Femur (tissue), 1 donor: ENCODE measurements at places on chromosomes 5 and 9.

DNA sequence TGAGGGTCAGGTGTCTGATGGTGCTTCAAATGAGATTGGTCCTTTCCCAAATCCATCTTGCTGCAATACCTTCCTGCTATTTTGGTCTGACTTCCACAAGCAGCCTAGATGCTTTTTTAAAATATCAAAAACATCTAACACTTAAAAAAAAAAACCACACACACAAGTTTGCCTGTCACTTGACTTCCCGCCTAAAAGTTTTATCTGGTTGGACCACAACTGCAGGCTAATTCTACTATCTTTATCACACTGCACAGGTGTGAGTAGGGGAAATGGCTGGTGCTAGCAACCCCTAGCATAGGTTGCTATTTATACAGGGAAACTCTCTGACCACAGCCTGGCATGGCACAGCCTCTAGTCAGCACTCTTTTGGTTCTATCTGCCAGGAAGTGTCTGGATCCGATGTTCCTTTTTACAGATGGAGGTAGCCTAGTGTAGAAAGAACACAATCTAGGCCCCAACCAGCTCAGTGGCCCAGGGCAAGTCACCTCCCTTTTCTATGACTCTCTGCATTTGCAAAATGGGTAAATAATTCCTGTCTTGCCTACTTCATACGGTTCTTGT lies at the start of gene HEMGN:
Gene HEMGN, minus strand, starts transcription at position 92 of the 564 bp plus-strand sequence. Its CDS starts 36 bp downstream, at position 56.
- no peak for DNase-seq

GRCh38 chr9:71984831-71985281 lies 73.4 kb downstream of the C9orf85 start:
- no peak for DNase-seq

DNA sequence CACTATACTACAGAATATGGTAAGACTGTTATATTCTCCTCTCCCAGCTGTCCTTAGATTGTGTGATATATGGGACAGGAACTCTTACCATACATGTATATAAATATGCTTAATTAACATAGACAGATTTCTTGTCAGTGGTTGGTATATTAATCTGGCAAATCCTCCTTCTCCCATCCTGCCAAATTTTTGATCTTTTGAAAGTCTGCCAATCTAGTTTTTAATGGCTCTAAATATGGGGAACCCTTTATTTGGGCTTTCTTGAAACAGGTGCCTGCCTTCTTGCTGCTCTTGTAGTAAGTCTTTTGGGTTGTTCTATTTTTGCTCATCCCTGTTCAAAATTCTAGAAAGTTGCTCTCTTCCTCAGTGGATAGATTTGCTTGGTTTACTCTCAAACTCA lies 63.5 kb downstream of the SPATA31D1 start:
- no peak for DNase-seq

GRCh38 chr5:132270706-132271105 lies 13.2 kb downstream of the PDLIM4 start:
- peak; percentile 59 for DNase-seq

DNA sequence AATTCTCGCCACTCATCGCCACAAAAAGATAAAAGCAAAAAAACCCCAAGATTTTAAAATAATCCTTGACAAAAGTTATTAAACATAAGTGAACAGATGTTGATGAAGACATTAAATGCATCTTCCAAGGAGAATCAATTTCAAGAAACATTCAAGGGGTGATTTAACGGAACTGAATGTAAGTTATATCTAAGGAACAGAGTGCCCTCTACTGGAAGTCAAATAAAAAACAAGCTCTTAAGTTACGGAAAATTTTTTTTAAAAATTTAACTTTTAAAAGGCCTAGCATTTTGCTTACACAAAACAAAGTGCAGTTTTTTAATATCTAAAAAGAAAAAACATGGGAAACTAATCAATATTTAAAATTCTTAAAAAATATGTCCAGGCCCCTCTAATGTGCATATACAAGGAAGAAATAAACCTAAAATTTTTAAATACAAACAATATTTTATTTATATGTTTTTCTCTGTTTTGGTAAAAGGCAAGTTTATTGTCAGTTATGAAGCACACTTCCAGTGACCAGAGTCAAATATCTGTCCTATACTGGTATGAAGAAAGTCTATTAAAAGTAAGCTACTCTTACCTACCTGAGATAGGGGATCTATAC lies 28.0 kb downstream of the TEX10 start:
- DNase-seq = no peak

DNA sequence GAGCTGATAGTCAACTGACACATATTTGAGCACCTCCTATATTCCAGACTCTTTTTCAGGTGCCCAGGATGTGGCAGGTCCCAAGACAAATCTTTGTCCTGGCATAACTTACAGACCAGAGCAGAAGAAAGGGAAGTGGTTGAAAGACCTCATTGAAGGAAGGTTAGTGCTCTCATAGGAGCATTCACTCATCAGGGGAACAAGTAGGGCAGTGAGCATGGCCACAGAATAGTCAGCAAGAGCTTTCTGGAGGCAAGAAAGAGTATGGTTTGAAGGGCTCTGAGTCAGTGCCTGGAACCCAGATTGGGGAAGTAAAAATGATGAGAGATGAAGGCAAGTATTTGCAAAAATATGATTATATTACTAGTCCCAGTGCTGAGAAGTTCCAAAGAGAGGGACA lies 25.0 kb upstream of the ERMP1 start:
- no peak for DNase-seq

- DNase-seq = no peak
These were observed 230.3 kb upstream of the MVB12B start for GRCh38 chr9:126096340-126096739.

GRCh38 chr5:126267438-126267837 lies 155.8 kb upstream of the GRAMD2B start:
- no peak for DNase-seq

DNA sequence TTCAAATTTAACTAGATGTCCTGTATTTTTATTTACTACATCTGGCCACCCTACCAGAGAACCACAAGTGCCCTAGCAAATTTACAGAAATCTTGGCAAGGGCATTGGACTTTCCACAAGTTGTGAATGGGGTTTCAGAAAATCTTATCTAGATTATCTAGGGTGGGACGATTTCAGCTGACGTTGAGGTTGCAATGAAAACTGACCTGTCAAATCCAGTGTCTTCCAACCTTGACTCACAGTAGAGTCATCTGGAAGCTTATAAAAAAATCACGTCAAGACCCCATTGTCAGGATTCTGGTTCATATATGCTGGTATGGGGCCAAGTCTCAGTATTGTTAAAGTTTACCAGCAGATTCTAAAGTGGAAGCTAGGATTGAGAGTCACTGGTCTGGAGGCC lies 109.6 kb upstream of the ACTBL2 start:
- DNase-seq = no peak

DNA sequence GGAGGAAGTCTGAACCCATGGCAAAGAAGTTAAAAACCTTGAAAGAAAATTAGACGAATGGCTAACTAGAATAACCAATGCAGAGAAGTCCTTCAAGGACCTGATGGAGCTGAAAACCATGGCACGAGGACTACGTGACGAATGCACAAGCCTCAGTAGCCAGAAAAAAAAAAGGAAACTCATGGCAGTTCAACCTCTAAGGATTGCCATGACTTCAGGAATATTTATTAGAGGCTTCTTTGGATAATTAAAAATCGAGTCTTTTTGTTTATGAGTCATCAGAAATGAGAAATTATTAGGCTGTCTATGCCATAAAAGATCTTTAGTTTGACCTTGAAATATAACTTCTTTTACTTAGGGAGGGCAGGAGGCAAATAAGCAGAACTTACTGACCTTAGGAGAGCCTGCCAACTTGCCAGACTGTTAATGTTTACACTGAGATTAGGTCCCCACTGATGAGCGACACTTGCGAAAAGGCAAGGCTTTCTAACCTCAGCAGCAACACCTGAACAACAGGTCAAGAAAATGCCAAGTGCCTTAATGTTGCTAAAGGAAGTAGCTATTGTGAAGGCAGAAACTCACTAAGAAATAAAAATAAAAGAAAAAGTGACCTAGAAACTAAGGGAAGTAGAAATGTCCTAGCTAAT lies 55.2 kb upstream of the TUSC1 start:
- DNase-seq = no peak

- no peak for DNase-seq
These were observed 68.2 kb downstream of the HMHB1 start for GRCh38 chr5:143880178-143880577.

- DNase-seq = peak; percentile 48
These were observed 59.4 kb upstream of the GNA14 start for GRCh38 chr9:77707383-77708063.

DNA sequence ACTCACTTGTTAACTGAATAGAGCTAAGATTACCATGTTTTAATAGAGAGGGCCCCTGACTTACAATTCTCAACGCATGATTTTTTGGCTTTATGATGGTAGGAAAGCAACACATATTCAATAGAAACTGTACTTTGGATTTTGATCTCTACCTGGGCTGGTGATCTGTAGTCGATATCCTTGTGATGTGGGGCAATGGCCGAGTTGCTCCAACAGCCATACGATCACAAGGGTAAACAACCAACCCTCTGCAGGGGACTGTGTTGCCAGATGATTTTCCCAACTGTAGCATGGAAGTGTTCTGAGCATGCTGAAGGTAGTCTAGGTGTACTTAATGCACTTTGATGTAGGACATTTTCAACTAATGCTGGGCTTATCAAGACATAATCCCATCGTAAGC lies 36.5 kb downstream of the NSUN2 start:
- no peak for DNase-seq

GRCh38 chr9:110049699-110050450 lies 158.1 kb downstream of the C9orf152 start:
- peak; percentile 47 for DNase-seq

DNA sequence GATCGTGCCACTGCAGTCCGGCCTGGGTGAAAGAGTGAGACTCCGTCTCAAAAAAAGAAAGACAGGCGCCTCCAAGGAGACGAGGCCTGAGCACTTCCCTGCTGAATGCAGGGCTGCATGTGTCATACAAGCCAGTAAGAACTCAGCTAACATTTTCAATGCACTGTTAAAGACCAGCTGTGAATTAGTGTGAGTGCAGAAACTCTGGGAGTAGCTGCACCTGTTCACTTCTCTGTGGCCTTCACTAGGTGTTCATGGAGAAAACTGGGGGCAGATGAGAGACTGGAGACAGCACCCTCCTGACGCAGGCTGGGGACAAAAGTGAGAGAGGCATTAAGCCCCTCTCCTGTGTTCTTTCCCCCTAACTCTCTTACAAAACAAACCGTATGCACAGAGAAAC lies 41.8 kb downstream of the FBXO10 start:
- no peak for DNase-seq

DNA sequence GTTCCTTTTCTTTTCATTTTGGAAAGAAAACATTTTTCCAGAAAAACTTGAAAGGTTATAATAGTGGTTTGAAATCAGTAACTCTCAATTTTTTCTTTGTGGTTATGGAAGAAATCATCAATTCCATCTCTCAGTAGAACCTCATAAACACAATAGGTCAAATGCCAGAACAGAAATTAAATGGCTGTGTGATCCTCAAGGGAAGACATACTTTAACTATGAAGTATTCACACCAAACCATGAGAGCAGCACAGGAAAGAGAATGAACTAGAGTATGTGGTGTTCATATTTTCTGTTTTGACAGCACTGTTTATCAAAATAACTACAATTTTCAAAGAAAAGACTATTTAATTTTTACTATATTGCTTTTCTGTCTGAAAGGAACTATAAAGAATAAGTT lies 29.7 kb upstream of the EFNA5 start:
- no peak for DNase-seq

DNA sequence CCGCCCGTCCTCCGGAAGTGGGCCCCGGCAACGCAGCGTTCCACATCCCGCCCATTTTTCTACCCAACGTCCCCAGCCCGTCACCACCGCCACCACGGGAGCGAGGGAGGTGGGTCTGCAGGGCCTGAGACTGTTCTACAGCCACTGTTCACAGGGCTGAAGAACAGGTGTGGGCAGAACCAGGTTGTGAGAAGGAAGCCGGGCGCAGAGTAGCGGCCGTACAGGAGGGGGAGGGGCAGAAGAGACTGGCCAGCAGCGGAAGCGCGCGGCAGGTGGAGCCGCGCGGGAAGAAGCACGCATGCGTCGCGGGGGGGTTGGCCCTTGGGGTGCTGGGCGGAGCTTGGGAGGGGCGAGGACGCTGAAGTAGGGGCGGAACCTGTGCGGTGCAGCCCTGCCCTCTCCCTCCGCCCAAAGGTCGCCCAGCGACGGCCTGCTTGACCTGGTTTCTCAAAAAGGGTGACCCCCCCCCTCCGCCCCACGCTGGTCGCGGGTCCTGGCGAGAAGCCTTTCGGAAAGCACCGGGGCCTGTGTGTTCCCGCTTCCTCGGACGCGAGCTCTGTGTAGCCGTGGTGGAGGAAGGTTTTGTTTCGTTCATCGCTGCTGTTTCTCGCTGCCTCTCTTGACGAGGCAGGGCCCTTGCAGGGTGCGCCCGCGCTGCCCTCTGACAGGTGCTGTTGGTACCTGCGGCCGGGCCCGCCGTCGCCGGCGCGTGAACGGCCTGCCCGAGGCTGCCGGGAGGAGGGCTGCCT lies 7.8 kb upstream of the MGAT1 start:
- peak; percentile 98 for DNase-seq

DNA sequence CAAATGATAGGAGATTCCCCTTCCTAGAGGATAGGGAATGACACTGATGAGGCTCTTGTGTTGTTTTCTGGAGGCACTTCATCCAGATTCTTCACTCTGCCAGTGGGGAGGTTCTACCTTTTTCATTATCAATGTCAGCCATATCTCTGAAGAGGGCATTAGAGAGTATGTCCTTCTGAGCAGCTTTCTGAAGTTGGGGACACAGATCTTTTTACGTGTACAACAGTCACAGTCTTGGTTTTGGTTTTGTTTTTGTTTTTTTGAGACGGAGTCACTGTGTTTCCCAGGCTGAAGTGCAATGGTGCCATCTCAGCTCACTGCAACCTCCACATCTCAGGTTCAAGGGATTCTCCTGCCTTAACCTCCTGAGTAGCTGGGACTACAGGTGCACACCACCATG lies 22.6 kb downstream of the CENPH start:
- DNase-seq = no peak

- no peak for DNase-seq
These were observed 197.1 kb downstream of the ZNF462 start for GRCh38 chr9:107060062-107060461.

DNA sequence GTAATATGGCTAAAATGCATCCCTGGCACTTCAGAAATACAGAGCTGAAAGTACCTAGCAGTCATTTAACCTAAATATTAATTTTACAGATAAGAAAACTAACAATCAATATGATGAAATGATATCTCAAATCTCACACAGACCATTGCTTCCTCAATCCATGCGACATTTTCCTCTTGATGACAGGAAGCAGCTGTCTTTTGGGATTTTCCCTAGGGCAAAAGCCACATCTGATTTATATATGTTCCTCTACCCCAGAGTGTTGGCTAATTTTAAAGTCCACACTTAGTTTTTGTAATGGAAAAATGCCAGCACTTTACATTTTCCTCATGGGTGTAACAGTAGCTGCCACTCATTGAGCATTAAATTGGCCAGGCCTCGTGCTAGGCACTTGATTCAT lies 47.7 kb upstream of the ITGA1 start:
- DNase-seq = no peak

- no peak for DNase-seq
These were observed 694.3 kb downstream of the NR2F1-AS1 start for GRCh38 chr5:92886751-92887150.
